Amniotic epithelial cell (primary cell): ENCODE measurements at places on chromosomes 13 and 19.
A peak's percentile ranks its signal among the peaks of the same experiment; 100 is the strongest.

DNA sequence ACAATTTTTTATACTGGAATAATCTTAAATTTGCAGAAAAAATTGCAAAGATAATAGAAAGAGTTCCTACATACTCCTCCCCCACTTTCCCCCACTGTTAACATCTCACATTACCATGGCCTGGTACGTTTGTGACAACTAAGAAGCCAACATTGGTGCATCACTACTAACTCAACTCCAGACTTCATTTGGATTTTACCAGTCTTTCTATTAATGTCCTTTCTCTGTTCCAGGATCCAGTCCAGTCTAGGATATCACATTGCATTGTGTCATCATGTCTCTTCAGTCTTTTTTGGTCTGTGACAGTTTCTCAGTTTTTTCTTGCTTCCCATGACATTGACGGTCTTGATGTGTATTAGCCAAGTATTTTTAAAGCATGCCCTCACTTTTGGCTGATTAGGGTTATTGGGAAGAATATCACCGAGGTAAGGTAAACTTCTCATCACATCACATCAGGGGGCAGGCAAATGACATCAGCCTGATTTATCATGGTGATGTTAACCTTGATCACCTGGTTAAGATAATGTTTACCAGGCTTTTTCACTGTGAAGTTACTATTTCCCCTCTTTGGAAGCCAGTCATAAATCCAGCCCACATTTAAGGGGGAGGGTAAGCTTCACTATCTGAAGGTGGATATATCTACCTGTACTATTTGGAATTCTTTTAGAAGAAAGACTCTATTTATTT, 322.1 kb downstream of the ENOX1 start:
- no peak for DNase-seq

DNA sequence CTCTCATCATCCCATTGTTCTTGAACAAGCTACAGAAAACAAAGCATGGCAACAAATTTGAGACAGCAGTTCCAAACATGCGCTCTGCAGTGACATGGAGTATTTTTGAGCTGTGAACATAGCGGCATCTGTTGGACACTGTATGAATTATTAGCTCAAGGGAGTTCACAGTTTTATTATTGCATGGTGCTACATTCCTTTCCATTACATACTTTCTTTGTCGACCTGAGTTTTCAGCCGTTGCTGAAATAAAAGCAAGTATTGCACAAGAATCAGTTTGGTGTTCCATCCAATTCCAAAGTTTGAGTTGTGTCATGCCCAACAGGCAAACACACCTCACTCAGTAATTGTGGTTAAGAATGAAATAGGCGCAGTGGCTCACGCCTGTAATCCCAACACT, 30.1 kb upstream of the METTL21C start:
- peak; percentile 52 for DNase-seq

- DNase-seq, result peak; percentile 45
These were observed 226.3 kb downstream of the SLC7A1 start for GRCh38 chr13:29369060-29369743.

- DNase-seq, result no peak
These were observed 18.8 kb downstream of the RFX1 start for GRCh38 chr19:13987101-13987890.

GRCh38 chr19:35430409-35431144, 17.5 kb upstream of the FFAR2 start:
- peak; percentile 4 for DNase-seq

DNA sequence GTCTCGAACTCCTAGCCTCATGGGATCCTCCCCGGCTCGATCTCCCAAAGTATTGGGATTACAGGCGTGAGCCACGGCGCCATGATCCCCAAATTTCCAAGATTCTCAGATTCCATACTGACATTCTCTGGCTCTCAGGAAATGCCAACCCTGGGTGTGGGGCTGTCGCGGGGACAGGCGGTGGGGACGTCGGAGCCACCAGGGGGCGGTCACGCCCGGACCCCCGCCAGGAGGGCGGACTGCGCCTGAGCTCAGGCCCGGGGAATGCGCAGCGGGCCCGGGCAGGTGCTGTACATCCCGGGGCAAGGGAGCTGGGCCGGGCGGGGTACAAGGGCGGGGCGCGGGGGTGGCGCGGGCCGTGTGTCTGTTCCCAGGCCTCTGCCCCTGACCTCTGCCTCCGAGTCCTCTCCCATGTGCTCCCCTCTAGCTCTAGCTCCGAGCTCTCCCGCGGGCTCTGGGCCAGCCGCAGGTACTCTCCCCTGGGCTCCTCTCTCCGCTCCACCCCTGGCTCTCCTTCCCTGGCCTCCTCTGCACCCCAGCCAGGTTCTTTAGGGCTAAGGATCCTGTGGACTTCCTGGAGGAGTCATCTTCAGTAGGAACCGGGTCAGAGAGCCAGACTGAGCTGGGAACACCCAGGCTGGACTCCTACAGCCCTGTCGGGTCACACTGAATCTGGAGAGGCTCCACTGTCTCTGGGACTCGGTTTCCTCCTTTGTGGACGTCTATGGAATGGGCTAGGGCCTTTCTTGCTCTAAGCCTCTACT, 2.4 kb downstream of the PPP1R13L start:
- DNase-seq, result no peak

DNA sequence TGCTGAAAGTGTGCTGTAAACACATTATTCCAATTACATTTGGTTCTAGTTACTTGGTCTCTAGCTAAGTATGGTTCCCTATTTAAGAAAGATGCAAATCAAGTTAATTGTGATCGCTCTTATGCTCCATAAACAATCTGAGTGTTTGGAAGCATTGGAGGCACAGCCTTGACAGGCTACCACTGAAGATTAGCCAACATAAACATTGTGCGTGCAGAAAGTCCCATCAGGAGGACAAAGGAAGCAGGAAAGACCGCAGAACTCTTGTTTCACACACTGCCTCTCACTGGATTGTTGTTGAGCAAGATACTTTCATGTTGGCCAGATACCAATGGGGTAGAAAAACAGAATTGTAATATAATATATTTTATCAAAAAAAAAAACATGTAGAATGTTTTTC, 814.4 kb downstream of the EFNB2 start:
- no peak for DNase-seq

GRCh38 chr13:95643571-95643935, 953 bp downstream of the DZIP1 start:
- DNase-seq, result peak; percentile 49

- no peak for DNase-seq
These were observed 23.2 kb upstream of the GPC5 start for GRCh38 chr13:91375116-91375729.

GRCh38 chr19:281156-281853, 9.9 kb downstream of the PLPP2 start:
- DNase-seq, result no peak

DNA sequence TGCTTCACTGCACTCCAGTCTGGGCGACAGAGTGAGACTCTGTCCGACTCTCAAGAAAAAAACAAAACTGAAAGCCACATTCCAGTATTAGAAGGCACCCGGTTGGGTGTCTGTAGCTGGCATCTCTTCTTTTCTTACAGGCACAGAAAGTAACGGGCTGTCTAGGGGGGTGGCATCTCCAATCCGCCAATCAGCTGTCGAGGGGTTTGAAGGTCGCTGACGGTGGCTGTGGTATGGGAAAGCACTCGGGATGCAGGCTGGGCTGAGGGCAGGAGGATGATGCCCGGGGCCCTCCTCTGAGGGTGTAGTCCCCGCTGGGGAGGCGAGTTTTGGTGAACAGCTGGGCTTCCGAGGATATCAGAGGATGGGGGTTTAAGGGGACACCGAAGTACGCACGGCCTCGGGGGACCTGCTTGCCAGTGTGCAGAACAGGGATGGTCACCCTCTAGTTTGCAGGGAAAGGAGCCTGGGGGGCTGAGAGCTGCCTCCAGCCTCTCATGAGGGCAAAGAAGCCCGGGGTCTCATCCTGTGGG, 27.0 kb upstream of the ZBTB7A start:
- no peak for DNase-seq

DNA sequence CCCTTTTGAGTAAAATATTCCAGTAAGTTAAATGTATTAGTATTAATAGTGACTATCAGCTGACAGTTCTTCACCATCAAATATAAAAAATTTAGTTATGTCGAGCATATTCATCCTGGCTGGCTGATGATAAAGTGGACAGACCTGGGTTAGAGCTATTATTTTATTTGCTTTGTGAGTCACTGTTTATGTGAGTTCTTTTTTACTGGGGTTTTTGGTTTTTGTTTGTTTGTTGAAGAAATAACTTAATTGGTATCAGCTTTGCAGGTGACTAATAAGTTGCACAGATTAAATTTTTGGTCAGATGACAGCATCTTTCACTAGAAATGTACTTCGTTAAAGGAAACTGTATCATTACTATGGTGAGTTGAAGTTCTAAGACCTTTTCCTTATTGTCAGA, 224.7 kb downstream of the GGACT start:
- peak; percentile 7 for DNase-seq

GRCh38 chr19:13207846-13208671, 57.8 kb downstream of the IER2 start:
- DNase-seq, result peak; percentile 24

- DNase-seq, result peak; percentile 9
These were observed 29.0 kb upstream of the SLITRK6 start for GRCh38 chr13:85828094-85828684.

- no peak for DNase-seq
These were observed 468.2 kb downstream of the TBC1D4 start for GRCh38 chr13:75013818-75014217.

- no peak for DNase-seq
These were observed 315.7 kb downstream of the FGF9 start for GRCh38 chr13:21986602-21987001.

DNA sequence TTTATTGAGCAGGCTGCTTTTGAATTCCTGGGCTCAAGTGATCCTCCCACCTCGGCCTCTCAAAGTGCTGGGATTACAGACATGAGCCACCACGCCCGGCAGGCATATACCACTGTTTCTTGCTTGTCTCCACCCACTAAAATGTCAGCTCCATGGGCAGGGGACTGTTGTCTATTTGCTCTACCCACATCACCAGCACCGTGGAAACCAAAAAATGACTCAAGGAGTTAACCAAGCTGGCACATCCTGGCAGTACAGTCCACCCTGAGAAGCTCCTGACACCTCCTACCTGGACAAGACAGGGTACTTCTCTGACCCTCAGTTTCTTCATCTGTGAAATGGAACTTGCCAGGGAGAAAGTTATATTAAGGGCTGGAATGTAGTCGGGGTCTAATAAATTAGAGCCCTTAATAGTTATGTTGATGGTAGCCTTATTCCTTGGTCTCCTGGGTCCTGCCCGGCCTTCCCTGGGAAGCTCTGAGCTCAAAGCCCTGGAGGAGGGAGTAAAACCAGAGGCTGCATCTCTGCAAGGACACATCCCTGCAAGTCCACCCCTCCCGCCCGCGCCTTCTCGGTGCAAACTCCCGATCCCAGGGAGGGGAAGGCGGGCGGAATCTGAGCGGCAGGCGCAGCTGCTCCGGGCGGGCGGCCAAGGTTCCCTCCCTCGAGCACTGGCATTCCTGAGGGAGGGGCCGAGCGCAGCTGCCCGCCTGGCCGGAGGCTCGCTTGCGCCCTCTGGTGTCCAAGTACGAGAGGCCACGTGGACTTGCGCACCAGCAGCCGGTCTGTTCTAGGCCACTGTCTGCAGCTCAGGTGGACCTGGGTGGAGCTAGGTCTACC, 14.1 kb downstream of the RDH8 start:
- DNase-seq, result peak; percentile 81

GRCh38 chr19:51681286-51681941, 11.7 kb upstream of the SPACA6 start:
- DNase-seq, result no peak

DNA sequence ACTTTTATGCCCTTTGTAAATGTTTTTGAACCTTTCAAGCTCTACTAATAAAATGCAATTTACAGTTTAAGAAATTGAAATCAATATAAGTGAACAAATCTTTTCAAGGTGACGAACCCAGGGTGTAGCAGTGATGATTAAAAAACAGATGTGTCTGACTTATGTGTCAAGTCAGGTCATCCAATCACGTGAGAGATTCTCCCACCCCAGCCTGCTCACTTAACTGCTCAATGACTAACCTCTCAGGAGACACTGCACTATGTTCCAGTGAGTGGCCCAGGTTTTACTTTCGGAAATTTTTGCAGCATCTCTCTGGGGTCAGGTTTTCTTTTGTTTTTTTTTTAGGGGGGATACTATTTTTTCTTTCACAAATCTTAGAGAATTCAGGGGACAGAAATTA, 60.7 kb downstream of the ZNF429 start:
- no peak for DNase-seq

GRCh38 chr13:78826936-78827335, 168.0 kb upstream of the OBI1 start:
- DNase-seq, result no peak

- no peak for DNase-seq
These were observed 2.2 kb upstream of the PLK5 start for GRCh38 chr19:1521636-1522035.

DNA sequence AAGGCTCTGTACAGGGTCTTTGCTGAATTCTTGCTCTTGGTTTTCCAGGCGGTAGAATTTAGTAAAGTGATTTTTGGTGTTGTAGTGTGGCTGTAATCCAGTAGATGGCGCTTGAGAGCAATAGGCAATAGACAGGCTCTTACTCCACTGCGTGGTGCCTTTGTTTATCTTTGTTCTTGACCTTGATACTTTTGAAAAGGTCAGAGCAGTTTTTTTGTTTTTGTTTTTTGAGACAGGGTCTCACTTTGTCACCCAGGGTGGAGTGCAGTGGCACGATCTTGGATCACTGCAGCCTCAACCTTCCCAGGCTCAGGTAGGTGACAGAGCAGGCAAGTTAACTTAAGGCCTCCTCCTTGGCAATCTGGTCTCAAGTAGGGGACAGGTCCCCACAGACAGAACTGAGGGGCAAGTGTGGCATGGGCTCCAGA, 12.2 kb upstream of the LILRA5 start:
- peak; percentile 14 for DNase-seq

DNA sequence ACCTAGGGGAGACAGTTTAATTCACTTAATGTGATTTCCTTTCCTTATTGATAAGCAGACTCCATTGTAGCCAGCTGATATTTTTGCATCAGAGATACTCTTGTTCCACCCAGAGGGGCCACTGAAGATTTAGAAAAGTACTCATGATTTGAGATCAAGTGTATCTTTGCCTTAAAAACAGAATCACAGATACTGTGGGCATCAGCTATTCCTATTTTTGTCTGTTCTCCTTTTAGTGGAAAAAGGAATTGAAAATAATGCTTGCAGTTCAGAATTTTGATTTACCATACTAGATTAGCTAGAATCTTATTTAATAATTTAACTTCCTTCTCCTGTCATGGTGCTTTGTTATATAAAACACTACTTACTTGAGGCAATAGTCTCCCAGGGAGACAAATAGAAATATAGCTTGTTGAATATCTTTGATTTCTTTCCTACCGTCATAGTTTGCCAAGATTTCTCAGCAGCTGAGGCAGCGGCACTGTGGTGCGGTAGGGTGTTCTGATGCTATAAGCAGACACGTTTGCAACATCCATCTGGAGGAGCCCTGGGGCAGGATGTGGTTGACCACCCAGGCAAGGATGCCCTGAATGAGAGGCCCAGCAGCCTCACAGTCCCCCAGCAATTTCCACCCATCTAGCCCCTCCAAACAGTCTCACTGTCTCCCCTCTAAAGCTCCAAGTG, 47.0 kb upstream of the RAP2A start:
- DNase-seq, result peak; percentile 16
